Anterior cingulate cortex (tissue), 58 donors: ENCODE measurements at places on chromosomes 4 and X.

- DNase-seq: no peak
These were observed 37.7 kb upstream of the VMA21 start for GRCh38 chrX:151359341-151359740.

DNA sequence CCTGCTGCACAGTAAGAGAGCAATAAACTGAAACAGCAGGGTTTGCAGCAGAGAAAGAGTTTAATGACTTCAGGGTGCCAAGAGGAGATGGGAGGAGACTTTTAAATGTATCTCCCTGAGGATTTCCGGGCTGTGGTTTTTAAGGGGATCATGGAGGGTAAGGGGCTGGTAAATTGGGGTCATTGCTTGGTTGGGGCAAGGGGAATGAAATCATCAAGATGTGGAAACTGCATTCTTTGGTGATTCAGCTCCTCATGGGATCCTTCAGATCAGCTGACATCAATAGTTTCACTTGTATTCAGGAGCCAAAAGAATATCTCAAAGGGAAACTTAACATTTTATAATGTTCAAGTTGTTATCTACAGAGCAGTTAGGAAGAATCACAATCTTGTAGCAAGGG, 174.3 kb upstream of the ANXA10 start:
- no peak for DNase-seq

- no peak for DNase-seq
These were observed 15.4 kb downstream of the AFP start for GRCh38 chr4:73451404-73451803.

GRCh38 chr4:138749303-138749702, 266.3 kb upstream of the NOCT start:
- no peak for DNase-seq

DNA sequence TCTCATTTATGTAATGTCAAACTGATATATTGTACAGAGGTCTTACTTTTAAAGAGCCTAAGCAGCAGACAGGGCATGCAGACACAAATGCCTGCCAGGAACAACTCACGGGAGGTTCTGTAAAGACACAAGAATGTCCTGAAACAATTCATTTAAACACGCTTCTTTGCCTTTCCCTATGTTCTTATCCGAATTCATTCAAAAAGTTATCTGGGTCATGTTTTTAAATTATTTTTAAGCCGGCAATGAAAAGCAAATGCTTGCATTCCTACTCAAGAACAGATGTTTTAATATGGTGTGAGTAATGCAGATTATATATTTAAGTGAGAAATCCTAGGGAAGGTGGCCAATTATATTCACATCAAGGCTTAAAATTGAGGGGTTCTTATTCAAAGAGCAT, 192.6 kb downstream of the PDGFC start:
- no peak for DNase-seq

DNA sequence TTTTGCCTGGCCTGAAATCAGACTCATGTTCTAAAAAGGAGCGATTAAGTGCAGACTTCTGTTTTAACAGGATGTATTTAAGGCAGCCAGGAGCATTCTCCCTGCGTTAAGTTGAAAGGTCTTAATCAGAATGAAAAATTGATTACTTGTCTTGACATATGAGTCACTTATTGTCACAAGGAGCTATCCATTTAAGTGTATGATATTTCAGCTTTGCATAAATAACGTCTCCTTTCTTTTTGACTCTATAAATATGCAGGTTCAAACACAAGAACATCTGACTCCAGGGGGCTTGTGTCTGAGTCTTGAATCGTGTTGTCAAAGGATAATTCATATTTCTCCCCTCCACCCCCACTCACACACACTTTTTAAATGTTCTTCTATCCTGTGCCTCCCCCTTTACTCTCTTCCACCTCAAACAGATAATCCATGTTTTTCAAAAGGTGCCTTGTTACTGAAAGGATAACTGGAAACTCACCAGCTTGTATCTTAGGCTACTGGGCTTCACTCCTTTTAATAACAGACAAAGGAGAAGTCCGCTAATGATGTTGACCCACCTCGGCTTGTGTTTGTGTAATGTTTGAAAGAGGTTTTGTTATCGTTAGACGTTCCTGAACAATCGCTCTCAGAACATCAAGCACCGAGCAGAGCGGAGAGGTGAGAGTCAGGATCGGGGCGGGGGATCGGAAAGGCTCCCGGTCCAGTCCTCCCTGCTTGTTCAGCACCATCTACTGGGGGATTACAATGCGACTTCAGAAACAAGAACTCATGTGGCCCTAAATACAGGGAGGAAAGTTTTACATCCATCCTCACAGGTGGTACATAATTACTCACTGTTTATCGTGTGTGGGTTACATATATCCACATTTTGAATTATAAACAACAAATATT, 107.5 kb upstream of the RPL34 start:
- no peak for DNase-seq

- no peak for DNase-seq
These were observed 4.9 kb downstream of the PLAC8 start for GRCh38 chr4:83109480-83110222.

DNA sequence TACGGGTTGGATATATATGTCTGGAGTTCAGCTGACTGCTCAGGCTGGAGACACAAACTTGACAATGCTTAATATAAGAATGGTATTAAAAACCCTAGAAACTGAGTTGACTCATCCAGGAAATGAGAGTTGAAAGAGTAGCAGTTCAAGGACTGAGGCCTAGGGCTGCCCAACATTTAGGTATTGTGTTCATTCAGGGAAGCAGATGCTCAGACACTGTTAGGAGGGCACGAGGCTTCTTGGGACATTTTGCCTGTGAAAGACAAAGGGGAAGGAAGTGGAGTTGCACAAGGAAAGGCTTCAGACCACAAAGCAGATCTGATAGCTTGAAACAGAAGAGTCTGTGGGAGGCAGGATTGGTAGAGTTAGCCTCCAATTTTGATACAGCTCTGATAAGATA, 52.0 kb upstream of the HS3ST1 start:
- DNase-seq: peak; percentile 2

- DNase-seq: no peak
These were observed 30.1 kb upstream of the TMEM154 start for GRCh38 chr4:152709675-152710438.

- no peak for DNase-seq
These were observed 25.9 kb downstream of the ADH1A start for GRCh38 chr4:99264927-99265326.

GRCh38 chrX:124332481-124333424, at the start of gene TEX13D:
TSS of gene TEX13D (plus strand) at chrX:124332660. CDS start at chrX:124332918, 258 bp downstream.
- DNase-seq: no peak

GRCh38 chr4:132332932-132333723, 816.0 kb upstream of the PCDH10 start:
- no peak for DNase-seq

DNA sequence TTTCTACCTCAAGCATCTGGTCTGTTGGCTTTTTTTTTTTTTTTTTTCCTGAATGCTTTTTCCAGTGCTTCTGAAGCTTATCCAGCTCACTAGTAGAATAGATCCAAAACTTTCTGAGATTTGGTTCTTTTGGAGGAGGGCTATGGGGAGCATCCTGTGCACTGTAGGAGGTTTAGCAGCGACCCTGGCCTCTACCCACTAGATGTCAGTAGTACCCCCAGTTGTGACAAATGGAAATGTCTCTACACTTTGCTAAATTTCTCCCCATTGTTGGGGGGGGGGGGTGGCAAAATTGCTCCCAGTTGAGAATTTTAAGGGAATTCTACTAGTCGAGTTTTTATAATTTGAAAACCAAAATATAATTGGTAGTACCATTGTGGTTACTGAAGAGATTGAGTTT, 23.0 kb upstream of the PPA2 start:
- no peak for DNase-seq

DNA sequence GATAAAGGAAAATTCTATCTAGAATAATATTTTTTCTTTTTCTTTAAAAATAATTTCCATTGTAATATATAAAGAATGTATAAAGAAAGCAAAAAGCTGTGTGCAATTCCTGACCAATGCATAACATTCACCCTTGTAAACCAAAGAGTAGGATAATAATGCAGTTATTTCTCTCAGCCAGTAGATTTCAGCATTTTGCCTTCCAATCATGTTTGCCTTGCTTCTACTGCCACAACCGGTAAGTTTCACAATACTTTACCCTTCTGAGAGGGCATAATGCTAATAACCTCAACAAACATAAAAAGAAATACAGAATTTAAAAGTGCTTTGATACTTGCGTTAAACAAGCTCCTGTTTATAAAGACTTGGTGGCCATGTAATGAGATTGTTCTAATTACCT, 59.9 kb downstream of the CHIC2 start:
- DNase-seq: no peak

GRCh38 chrX:147072747-147073146, 258.2 kb upstream of the CXorf51A start:
- no peak for DNase-seq

DNA sequence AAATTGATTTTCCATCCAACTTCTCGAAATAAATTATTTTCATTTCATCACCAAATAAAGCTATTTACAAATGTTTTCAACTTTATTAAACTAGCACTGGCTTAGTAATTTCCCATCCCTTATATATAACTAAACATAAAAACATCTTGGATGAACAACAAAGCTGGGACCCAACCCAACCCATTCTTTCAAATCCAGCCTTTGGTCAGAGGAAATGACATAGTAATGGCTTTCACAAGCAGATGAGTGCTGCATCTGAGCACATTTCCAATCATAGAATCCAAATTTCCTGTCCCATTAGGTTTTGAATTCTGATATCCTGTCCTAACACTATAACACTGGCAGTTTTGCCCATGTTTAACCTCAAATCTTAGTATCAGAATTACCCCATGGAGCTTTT, 7.9 kb upstream of the EMCN start:
- DNase-seq: no peak

GRCh38 chrX:16061296-16061695, 62.1 kb upstream of the GRPR start:
- DNase-seq: no peak

DNA sequence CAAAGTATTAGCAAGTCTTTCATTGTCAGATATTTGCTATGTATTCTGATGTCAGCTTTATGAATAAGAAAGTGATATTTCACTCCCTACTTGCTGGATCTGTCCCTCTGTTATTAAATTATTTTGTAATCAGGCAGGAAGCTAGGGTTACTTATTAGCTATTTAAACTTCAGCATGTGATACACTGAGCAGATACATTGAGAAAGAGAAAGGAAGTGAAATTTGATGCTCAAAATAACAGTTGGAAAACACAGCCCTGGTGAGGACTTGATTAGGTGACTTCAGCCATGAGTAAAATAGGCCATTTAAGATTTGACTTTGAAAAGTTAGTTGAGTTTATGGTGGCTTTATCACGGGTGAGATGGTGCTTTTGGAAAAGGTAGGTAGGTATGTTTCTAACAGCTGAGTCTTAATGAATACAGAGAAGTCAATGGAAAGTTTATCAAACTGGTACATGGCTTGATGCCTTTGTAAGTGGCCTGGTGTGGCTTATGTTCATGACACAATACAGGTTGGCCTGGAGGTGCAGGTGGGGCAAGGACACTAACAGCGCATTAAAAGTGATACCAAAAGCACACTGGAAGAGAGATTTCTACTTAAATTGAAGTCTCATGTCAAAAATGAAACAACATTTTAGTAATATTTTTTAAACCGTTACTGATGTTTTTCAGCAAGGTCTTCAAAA, 321.2 kb upstream of the SPOCK3 start:
- DNase-seq: no peak

GRCh38 chr4:8533274-8533865, 46.8 kb upstream of the GPR78 start:
- no peak for DNase-seq

DNA sequence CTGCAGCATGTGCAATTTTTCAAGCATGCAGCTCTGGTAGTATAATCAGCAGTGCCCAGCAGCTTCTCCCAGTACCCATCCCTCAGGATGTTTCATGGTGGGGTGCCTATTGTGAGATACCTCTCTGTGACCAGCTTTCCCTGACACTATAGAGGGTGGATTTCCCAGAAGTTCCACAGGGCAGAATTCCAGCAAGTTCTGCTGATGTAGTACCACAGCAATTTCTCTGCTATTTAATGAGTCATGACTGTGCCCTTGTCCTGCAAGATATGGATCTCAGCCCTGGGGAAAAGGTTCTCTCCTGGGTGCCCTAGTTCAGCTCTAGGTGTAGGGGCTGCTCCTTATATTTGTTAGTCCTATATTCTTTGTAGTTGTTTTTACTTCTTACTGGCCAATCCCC, 174.8 kb downstream of the ENOX2 start:
- no peak for DNase-seq
